OCI-LY7 (cell line): ENCODE measurements at places on chromosomes 2 and 18. TPM values are rescaled to one million over a fixed set of nuclear protein-coding genes. Genes with fewer than 3 reads are reported as not detected.

DPP4 gene
- not detected in 2 replicates for total RNA-seq

LIMS4 gene
- total RNA-seq: 0.57 and 1.2 TPM in 2 replicates

NPPC gene
- total RNA-seq: not detected in 2 replicates

PAX8 gene
- total RNA-seq: 1.6 and 3.6 TPM in 2 replicates

SLC4A3 gene
- total RNA-seq: not detected in 2 replicates

LTBP1 gene
- total RNA-seq: 72.4 and 82.6 TPM in 2 replicates

ANKRD44 gene
- total RNA-seq: 69.4 and 86.6 TPM in 2 replicates

SAG gene
- not detected in 2 replicates for total RNA-seq

SNRNP27 gene
- total RNA-seq: 76.0 and 82.4 TPM in 2 replicates

ALMS1 gene
- total RNA-seq: 35.5 and 37.8 TPM in 2 replicates

CCDC138 gene
- 21.5 and 25.1 TPM in 2 replicates for total RNA-seq

CCDC74B gene
- total RNA-seq: 2.6 and 4.2 TPM in 2 replicates

PHLPP1 gene
- total RNA-seq: 11.5 and 12.4 TPM in 2 replicates

MOGAT1 gene
- not detected in 2 replicates for total RNA-seq

FBXO15 gene
- total RNA-seq: 1.2 and 2.1 TPM in 2 replicates

SNTG2 gene
- total RNA-seq: not detected in 2 replicates

HOXD11 gene
- total RNA-seq: not detected in 2 replicates

ARHGEF33 gene
- not detected in 2 replicates for total RNA-seq

SLC9A4 gene
- total RNA-seq: 0.10 and 0.22 TPM in 2 replicates

MEP1B gene
- not detected in 2 replicates for total RNA-seq

TMEM163 gene
- total RNA-seq: 0.31 and 0.51 TPM in 2 replicates

ECEL1 gene
- total RNA-seq: not detected in 2 replicates

REG1B gene
- not detected in 2 replicates for total RNA-seq

UBE2E3 gene
- 48.6 and 50.4 TPM in 2 replicates for total RNA-seq

HOXD13 gene
- total RNA-seq: not detected in 2 replicates

FAM110C gene
- total RNA-seq: not detected in 2 replicates

SH3BP4 gene
- total RNA-seq: 0.06 TPM in 1 of 2 replicates, not detected in the other

STARD6 gene
- not detected in 2 replicates for total RNA-seq

KCNG2 gene
- not detected in 2 replicates for total RNA-seq

L3MBTL4 gene
- total RNA-seq: not detected in 2 replicates

PKP4 gene
- 73.2 and 81.8 TPM in 2 replicates for total RNA-seq

DNAJC5G gene
- total RNA-seq: 18.1 and 18.2 TPM in 2 replicates

DOK6 gene
- not detected in 2 replicates for total RNA-seq

GPR39 gene
- total RNA-seq: not detected in 2 replicates

RNF125 gene
- total RNA-seq: 2.2 and 3.2 TPM in 2 replicates

FBLN7 gene
- 0.25 TPM in 1 of 2 replicates, not detected in the other for total RNA-seq

ZCCHC2 gene
- 16.8 and 16.9 TPM in 2 replicates for total RNA-seq

IRS1 gene
- 23.5 and 23.6 TPM in 2 replicates for total RNA-seq

VIL1 gene
- not detected in 2 replicates for total RNA-seq

DSG1 gene
- not detected in 2 replicates for total RNA-seq

BIN1 gene
- total RNA-seq: 9.8 and 14.1 TPM in 2 replicates

IL36G gene
- not detected in 2 replicates for total RNA-seq

NABP1 gene
- 36.0 and 42.5 TPM in 2 replicates for total RNA-seq

COPS8 gene
- 57.6 and 58.8 TPM in 2 replicates for total RNA-seq

MYCN gene
- not detected in 2 replicates for total RNA-seq

GCG gene
- total RNA-seq: not detected in 2 replicates

MTHFD2 gene
- total RNA-seq: 365 and 375 TPM in 2 replicates

CAPN13 gene
- total RNA-seq: not detected in 2 replicates
